DND-41 (cell line): ENCODE measurements at places on chromosomes 6 and 20.
A peak's percentile ranks its signal among the peaks of the same experiment; 100 is the strongest.

- peak; percentile 81 for DNase-seq
Measured at GRCh38 chr20:32674362-32674789, 635 bp upstream of the C20orf203 start.

GRCh38 chr6:106692112-106692818 lies 62.9 kb downstream of the QRSL1 start:
- no peak for DNase-seq

- DNase-seq = no peak
Measured at GRCh38 chr20:34445177-34446065, 70.8 kb upstream of the DYNLRB1 start.

DNA sequence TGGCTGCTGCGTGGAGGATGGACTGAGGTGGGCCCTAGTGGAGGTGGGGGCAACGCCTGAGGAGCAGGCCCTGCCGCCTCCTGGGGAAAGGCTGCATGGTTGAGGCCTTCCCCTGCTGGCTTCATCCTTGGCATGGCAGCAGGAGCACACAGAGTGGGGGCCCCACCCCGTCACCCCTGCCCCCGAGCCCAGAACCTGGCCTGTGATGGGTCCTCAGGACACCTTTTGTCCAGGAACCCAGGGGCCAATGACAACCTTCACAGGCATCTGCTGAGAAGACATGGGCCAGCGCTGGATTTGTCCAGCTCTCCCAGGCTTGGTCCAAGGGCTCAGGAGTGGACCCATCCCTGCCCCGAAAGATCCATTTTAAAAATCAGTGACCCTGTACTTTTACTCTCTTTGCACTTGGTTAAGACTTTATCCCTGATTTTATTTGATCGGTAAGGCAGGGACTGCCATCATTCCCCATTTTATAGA lies 575 bp upstream of the SLC17A9 start:
- DNase-seq = no peak

DNA sequence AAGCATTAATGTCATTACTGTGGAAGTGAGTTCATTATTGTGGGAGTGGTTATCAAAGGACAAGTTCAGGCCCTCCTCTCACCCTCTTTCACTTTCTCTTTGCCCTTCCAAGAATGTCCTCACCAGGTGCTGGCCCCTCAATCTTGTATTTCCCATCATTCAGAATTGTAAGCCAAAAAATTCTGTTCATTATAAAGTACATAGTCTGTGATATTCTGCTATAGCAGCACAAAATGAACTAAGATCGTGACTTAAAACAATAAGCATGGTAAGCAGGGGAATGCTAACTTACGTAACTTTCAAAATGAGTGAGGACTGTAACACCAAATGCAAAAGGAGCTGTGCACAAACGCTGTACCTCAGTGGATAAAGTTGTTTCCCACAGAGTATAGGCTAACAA lies 515.7 kb upstream of the BTBD3 start:
- DNase-seq = peak; percentile 6

- peak; percentile 32 for DNase-seq
Measured at GRCh38 chr6:109187399-109188114, 92.2 kb downstream of the CEP57L1 start.

DNA sequence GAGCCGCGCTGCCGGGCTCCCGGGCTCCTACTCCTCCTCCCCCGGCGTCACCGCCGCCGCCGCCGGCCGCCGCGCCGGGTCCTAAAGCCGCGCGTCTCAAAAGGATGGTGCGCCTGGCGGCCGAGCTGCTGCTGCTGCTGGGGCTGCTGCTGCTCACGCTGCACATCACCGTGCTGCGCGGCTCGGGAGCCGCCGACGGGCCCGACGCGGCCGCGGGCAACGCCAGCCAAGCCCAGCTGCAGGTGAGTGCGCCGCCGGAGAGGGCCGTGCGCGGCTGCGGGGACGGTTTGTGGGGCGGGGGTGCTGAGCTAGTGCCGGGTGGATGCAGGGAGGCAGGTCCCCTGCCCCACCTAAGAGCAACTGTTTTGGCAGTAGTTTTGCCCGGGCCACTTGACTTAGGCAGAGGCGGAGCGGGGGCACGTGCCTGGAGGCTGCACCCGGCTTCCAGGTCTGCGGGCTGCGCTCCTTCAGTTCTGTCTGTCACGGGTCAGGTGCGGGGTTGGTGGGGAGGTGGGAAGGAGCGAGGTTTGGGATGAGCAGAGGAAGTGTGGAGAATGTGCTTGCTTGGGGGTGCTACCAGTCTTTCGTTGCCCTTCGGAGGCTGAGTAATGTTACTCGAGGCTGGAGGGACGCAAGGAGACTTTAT lies 722 bp downstream of the ISM1 start:
- DNase-seq = peak; percentile 79

- no peak for DNase-seq
Measured at GRCh38 chr6:75472885-75473284, 20.7 kb downstream of the FILIP1 start.

DNA sequence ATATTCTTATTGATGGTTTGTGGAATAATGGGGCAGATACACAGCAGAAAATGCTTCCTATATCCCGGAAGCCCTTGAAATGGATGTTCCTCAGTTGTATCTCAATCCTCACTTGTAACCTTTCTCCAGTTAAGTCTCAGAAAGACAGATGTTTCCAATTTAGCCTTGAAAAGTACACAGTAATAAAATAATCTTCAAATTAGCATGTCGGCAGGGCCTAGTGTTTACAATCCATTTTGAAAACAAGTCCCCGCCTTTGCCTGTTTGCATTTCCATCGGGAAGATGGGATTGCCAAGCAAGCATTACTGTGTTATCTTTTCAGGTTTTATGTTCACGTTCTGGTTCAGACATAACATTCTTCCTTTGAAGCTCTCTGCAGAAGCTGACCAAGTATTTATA lies 41.5 kb downstream of the SNRNP48 start:
- no peak for DNase-seq
